ENCODE measurements at places on chromosomes 1 and 21.

DNA sequence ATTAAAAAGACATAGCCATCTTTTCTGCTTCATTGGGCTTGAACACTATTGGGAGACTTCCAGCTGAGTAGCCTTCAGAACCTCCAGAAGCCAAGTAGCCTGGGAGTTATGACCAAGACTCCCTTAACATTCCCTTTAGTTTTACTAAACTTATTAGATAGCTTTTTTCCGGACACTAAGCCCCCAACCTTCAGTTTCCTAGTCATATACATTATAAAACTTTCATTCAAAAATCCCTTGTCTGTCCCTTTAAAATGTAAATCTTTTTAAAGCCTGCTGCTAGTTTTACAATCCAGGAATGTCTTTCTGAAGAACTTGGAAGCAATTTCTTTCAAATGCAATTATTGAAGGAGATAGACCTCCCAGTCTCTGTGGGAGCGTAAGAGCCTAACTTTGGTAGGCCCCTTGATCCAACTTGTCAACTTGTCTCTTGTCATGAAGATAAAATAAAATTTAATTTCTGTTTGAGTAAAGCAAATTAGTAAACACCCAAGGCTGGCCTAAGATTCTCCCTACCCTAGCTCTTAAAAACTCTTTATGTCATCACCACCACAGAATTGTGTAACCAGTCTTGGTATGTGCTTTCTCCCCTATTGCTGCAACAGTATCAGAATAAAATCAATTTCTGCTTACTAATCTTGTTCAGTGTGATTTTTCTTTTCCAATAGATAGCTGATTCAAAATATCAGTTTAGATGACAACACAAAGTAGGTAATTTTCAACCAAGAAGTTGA is 796.2 kb downstream of the PLA2G4A start:
- no peak for DNase-seq

GRCh38 chr1:48889082-48889481 is 112.4 kb upstream of the BEND5 start:
- DNase-seq: no peak

- no peak for DNase-seq
Observed at GRCh38 chr1:63935553-63935952, 161.7 kb downstream of the ROR1 start.

DNA sequence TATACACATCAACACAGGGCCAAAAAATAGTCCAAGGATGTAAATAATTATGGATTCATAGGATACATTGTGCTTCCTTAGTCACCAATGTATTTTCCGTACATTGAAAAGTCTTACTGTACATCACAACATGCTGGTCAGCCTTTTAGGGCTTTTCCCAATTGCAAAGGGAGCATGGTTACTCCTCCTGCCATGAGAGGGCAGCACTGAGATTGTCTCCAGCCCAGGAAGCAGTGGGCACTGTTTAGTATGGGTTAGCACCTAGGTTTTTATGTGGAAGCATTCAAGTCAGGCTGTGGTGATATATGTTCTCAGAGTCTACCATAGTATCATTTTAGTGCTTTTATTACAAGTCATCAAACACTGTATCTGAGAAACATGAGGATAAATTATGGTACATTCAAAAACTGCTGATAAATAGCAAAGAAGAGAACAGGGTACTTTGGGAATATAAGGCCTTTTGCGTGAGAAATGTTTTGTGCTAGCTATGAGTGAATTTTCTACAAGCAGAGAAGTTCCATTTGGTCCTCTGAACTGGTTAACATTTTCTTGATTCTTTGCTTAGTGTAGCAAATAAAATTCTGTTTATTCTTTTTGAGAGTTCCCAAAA is 34.0 kb downstream of the ST6GALNAC5 start:
- no peak for DNase-seq

DNA sequence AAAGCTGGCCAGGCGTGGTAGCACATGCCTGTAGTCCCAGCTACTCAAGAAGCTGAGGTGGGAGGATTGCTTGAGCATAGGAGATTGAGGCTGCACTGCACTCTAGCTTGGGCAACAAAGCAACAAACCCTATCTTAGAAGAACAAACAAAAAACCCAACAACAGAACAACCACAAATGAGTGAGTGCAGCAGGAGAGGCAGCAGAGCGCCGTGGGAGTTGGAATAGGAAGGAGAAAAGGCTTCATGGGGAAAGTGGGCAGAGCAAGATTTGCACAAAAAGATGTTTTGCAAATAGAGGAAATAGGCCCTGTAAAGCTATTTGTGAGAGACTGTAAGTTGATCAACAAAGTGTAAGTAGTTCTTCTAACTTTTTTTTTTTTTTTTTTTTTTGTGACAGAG is 19.6 kb downstream of the SMAP2 start:
- no peak for DNase-seq

- no peak for DNase-seq
Observed at GRCh38 chr1:43530483-43531106, at the start of gene PTPRF. Gene PTPRF (plus strand): TSS chr1:43530883. CDS start chr1:43545076, 14,193 bp downstream.

DNA sequence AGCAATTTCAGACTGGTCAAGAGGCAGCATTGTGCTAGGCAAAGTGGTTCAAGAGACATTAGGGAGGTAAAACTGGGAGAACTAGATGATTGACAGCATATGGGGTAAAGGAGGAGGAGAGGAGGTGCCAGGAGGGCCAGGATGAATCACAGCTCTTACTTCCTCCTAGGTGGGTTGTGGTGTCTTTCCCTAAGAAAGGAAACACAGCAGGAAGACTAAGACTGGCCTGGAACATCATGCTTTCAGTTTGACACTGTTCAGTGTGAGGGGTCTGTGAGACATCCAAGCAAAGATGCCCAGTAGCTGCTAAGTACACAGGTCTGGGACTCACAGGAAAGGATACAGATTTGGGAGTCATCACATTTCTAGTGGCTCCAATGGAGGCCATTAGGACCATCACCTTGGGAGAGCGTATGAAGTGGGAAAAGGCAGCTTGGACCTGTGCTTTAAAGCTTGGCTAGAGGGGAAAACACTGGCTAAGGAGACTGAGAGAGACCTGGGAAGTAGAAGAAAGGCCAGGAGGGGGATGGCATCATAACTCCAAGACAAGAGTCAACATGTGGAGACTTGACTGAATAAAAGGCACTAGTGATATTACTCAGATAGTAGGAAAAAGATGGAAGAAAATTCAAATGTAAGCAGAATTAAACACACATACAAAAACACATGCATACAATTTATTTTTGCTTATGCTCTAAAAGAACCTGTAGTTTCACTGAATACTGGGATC is 17.3 kb downstream of the CD58 start:
- DNase-seq: no peak

GRCh38 chr1:205824180-205824579 is 11.2 kb upstream of the SLC41A1 start:
- DNase-seq: no peak

DNA sequence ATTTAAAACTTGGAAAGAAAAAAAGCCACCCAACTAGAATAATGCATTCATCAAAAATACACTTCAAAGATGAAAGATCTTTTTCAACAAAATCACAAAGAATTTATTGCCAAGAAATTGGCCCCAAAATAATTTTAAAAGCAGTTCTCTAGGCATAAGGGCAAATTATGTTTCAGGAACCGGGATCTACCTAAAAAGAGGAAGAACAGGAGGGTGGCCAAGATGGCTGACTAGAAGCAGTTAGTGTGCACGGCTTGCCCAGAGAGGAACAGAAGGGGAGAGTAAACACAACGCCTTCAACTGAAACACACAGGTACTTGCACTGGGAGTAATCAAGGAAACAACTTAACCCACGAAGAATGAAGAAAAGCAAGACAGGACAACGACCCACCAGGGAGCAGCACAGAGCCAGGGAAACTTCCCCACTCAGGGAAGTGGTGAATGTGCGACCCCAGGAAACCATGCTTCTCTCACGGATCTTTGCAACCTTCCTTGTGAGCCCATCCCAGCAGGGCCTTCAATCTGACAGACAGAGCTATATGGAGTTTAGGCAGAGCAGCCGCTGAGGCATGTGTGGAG is 46.1 kb downstream of the ACKR1 start:
- DNase-seq: no peak

DNA sequence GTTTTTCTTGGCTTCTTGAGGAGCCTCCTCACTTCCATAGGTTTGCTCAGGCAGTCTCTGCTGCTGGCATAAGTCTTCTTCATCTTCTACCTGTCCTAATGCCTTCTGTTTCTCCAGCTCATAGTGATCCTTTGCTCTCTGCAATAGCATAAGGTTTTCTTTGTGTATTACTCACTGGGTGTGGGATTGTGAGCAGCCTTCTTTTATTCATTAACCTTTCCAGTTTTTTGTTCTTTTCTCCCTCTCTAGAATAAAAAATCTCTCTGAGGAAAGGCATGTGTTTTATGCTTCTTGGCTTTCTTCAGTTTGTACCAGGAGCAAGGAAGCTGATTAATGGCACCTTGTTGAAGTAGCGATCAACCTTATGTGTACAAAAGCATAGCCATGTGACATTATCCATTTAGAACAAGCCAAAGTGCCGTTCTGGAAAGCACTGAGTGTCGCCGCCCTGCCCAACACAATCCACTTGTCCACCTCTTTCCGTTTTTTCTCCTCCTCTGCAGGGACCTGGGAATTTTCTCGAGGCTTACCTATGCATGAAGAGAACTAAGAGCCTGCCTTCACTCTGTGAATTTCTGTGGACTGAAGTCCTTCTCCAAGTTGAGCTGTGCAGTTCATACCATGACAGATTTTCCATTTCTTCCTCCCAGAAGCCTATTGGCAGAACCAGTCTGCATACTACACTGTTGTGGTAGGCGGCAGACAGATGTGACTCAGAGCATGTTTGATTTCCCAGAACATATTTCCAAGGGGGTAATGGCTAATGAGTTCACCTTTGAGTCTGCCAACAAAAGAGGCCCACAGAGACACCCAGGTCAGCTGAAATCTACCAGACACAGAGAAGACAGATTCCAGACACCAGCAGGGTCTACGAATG is 39.0 kb downstream of the DPT start:
- no peak for DNase-seq

GRCh38 chr1:110688514-110688913 is 13.8 kb upstream of the KCNA3 start:
- DNase-seq: no peak

Measured in stimulated activated CD4-positive, alpha-beta T cell treated with anti-CD3 and anti-CD28 coated beads, Interleukin-2, amount 100 ng/mL, for 4 hours (primary cell).